ENCODE measurements at places on chromosomes 16 and 17.

DNA sequence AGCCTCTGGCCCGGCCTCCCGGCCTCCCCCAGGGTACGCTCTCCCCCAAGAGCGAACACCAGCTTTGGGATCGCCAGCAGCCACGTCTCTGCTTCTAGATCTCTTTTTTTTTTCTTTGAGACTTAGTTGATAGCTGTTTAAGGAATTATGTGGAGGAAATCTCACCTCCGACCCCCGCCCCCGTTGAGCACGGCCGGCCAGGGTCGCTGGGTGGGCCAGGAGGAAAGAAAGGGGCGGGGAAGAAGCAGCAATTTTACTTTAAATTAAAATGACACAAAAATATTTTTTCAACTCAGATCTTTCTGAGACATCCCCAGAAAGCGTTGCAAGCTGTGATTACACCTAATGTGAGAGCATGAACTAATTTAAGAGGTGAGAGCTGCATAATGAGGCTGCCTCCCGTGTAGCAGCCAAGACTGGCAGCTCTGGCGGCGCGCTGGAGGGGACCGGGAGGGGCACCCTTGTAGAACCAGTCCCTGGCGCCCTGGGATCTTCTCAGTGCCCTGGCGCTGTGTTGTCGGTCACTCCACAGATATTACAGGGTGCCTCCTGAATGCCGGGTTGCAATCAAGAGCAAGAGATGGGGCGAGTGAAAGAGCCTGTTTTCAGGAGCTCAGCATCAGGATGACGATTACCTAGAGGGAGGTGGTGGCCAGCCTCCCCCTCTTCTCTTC is 1.9 kb upstream of the CBLN1 start:
- no peak for DNase-seq

DNA sequence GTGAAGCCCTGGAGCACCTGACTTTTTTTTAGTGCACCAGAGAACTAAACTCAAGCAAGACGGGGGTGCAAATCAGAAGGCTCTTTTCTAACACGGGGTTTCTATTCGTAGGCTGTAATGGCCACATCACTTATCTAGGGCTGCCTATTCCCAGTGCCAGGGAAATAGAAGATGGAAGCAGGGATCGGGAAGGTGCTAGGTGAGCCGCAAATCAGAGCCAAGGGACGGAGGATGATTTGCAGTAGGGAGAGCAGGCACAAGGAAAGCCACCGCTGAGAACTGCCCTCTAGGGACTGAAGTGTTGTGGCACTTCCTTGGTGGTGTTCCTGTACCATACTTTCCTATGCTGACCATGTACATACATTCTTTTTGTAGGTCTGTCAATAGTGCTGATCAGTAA is 7.8 kb upstream of the SLC46A1 start:
- DNase-seq, result no peak

GRCh38 chr16:89485701-89486246 is 4.6 kb downstream of the ANKRD11 start:
- no peak for DNase-seq

- no peak for DNase-seq
Measured at GRCh38 chr16:48542966-48543365, 67.0 kb downstream of the N4BP1 start.

DNA sequence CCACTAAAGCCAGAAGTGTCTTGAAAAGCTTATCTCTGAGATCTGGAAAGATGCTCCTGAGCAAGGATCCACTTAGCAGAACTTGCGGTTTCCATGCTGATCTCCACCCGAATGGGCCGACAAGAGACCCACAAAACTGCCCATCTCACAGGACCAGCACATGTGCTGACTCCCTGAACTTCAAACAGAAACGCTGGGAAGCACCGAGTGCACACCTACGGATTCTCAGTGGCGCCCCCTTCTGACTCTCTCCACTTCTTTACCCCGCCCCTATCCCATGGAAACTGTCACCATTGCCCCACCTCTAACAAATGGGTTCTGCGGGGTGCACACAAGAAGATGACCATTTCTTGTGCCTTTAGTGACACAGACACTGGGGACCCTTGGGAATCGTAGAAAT is 21.4 kb downstream of the CDRT4 start:
- no peak for DNase-seq

DNA sequence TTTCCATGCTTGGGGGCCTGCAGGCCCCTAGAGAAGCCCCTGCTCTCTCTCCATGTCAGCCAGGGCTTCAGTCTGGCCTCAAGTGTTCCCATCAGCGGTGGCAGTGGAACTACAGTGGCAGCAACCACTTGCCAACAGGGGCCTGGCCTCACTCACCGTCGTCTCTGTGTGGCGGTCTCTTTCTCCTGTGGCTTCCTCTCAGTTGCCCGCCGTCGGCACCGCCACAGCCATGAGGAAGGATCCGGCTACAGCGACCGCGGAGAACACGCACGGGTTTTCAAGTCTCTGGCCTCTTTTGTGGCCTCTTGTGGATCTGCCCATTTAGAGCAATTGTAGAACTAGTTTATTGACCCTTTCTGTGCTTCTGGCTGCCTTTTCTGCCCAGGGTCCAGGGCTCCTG is 8.5 kb downstream of the ARMC7 start:
- no peak for DNase-seq

DNA sequence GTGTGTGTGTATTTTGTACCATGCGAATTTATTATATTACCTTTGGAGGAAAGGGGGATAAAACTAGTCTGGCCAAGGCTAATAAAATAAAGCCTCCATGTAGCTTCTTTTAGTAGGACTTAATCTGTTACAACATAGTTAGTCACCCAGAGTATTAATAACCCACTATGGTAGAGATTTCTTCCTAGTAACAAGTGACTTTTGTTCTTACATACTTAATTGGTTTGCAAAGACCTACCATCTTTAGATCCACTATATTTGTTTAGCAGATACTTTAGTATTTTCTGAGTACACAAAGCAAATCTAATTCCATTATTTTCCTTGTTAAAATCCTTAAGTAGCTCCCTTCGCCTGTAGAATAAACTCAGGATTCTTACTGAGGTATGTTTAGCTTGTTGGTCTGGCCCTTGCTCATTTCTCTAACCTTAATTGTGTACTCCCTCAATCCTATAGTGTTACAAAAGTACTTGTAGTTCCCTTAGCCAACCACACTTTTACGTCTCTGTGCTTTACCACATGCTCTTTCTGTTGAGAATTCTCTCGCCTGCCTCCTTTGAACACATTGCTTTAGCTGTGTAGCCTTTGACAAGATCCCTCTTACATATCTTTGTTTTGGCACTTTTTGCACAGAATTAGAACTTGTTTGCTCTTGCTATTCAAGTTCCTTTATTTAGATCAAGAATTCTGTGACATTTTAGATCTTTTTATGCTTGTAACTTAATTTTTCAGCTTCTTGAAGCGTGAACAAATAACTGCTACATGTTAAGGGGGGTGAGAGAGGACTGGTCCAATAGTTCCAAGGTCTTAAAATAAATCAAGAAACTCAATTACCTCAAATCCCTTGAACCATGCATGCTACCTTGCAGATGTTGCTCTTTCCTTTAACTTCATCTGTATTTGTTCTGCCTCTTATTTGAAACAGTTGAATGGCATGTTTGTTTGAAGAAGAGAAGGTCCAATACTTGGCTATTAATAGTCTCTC is 23.8 kb downstream of the CLTC start:
- no peak for DNase-seq

- no peak for DNase-seq
Measured at GRCh38 chr17:14923981-14924380, 341.1 kb downstream of the PMP22 start.

- DNase-seq, result no peak
Measured at GRCh38 chr16:25868706-25869370, 177.1 kb downstream of the HS3ST4 start.

- DNase-seq, result no peak
Measured at GRCh38 chr17:81459224-81459623, 53.4 kb downstream of the ACTG1 start.

GRCh38 chr17:80978499-80979497 is 12.8 kb upstream of the CHMP6 start:
- no peak for DNase-seq

DNA sequence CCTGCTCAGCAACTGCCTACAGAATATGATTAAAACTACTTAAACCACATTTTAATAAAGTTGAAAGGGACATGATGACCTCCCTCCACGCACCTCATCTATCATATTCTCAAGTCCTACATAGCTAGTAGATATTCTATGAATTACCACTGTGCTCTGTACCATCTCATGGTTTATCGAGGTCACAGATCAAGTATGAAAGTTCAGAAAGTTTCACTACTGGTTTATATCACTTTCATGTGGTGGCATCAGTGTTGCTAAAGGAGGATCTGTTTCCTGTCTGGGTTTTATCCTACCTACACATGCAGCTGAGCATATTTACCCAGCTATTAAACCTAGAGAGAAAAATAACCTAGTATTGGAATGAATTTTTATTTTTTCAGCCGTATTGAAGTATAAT is 214.9 kb upstream of the MON1B start:
- no peak for DNase-seq
